D721Med (cell line): ENCODE measurements at places on chromosomes 12 and 14.

GRCh38 chr14:97264516-97265230 is 467.5 kb downstream of the VRK1 start:
- DNase-seq = no peak

DNA sequence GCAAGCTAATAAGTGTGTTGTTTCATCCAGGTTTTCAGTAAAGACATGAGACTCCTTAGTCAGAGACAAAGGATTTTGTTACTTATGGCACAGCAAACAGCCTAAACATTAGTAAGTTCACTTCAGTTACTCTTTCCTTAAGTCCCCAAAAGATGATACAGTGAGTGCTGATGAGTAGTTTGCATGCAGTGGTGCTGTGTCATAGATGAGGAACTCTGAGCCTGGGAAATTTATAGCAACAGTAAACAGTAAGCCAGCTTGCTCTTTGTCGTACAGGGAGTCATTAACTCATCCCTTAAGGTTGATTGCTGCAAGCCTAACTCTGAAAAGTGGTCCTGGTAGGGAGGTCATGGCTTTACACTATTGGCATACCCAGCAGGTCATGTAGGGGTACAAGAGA is 208.6 kb upstream of the OR4E1 start:
- no peak for DNase-seq

GRCh38 chr14:51871846-51872245 is 11.4 kb downstream of the GNG2 start:
- DNase-seq = no peak

DNA sequence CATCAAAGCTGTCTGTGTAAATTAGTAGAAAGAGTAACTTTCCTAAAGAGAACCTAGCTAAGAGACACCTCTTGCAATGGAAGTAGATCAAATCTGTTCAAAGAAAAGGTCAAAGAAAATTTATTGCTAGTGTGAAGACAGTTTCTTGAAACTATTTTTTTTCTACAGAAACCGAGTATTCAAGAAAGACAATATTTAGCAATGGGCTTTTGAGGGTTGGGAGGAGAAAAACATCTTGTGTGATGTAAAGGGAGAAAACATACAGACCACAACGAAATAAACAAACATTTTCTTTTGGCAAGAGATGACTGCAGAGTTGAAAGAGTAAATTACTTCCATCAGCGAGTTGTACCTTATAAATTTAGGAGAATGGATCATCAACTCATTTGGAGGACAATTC is 24.4 kb downstream of the NKX2-1 start:
- DNase-seq = no peak

GRCh38 chr12:88036353-88036965 is 7.3 kb upstream of the C12orf50 start:
- DNase-seq = no peak

DNA sequence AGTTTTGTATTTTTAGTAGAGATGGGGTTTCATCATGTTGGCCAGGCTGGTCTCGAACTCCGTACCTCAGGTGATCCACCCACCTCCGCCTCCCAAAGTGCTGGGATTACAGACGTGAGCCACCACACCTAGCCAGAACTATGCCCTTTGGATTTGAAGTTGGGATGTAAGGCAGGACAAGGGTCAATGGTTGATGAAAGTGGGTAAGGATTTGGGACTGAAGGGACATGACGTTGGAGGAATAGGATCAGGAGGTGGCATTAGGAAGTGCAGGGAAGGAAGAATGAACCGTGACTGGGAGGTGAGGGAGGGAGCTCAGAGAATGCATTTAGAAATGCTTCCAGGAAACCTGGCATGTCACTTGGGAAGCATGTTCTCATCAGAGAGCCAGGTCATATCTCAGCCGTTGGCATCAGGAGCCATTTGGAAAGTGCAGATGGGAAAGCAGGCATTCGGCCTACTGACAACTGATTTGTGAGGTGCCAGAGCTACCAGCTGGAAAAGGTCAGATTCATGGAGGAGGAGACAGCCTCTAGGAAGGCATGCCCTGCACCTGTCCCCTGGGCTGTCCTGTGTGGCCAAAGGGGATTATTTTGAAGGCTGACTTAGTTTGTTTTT is 2.2 kb downstream of the CRADD start:
- DNase-seq = no peak

- no peak for DNase-seq
These were observed 30.8 kb upstream of the CDK17 start for GRCh38 chr12:96431067-96431466.

DNA sequence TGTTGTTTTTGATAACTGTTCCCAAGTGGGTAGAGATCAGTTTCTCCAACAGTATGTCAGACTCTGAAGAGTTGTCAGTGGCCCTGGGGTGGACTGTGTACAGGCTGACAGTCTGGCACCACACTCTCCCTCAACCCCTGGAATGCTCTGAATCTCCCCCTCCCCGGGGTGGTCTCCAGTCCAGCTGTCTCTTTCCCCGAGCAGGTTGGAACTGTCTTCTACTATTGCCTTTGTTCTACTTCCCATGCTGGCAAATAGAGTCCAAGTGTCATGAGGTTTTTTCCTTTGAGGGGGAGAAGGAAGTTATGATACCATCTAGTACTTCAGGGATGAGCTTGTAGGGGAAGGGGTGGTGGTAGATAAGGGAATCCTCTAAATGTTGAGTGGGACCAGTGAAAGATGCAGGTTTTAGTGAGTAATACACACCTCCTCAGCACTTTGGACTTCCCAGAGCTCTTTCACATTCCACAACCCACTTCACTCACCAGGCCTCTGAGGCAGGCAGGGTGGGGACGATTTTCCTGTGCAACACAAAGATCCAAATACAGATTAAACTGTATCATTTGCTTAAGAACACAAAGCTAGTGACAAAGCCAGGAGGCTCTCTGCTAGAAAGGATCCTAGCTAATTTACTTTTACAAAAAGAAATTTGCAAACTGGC is 170.7 kb upstream of the GZMB start:
- no peak for DNase-seq

DNA sequence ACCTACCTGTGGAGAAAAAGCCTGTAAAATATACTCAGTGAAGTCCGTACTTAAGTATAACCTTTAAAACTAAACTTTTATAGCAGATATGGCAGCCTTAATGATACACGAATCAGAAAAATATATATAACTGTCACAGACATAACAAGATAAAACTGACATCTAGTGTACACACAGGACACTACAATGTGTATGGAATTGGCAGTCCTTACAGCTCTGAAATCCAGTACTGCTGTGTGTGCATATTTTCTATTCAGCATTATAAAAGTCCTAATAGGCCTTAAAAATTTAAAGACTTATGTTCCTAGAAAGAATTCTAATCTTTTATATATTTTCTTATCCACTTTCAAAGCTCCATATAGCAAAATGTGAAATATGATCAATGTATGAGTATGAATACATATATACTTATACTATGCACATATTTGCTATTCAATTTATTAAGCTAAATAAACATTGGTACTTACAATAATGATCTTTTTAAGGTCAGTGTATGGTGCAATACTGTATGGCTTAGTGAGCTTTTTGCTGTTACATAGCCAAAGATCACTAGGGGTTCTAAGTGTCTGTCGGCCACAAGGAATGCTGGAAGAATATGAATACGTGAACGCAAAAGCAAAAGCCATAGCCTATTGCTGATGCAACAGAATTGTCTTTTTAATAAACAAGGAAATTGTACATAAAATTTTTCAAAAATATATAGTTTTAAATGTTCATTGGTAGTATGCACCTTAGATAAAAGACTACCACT is 69.2 kb downstream of the C2CD5 start:
- no peak for DNase-seq

- DNase-seq = no peak
These were observed 10.3 kb downstream of the KRT75 start for GRCh38 chr12:52423661-52424500.

DNA sequence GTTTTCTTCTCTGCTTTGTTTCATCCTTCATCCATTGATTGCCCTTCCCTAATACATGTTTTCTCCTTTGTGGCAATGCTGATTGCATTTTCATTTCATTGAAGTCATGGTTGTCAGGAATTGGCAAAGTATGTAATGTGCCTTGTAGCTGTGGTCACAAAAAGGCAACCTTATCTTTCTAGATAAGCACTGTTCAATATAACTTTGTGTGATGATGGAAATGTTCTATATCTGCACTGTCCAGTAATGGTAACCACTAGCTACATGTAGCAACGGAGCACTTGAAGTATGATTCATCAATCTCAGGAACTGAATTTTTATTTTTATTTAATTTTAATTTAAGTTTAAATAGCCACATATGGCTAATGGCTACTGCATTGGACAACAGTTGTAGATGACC is 79.8 kb downstream of the PCNX1 start:
- no peak for DNase-seq

DNA sequence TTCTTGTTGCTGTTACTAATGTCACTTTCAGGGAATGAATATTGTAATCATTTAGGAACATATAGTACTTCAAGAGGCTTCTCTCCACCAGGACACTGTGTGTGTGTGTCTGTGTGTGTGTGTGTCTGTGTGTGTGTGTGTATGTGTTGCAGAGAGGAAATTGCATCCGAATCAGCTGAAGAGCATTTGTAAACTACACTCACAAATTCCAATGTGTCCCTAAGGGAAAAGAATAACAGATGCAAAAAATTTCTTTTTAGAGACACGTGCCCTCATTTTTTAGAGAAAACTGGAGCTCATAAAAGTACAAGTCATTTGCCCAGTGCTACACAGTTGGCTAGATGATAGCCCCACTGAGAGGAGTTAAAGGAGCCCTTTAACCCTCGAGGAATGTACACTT is 168.8 kb downstream of the ANO4 start:
- DNase-seq = no peak

- DNase-seq = no peak
These were observed 353.6 kb downstream of the TMTC2 start for GRCh38 chr12:83040339-83040738.

DNA sequence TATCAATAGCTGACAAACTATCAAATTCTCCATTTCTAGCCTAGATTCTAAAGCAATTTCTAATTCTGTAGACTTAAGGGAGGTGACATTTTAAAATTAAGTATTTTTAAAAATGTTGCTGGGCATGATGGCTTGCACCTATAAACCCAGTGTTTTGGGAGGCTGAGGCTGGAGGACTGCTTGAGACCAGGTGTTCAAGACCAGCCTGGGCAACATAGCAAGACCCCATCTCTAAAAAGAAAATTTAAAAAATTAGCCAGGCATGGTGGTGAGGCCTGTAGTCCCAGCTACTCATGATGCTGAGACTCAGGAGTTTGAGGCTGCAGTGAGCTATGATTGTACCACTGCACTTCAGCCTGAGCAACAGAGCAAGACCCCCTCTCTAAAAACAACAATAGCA is 15.1 kb downstream of the MGST1 start:
- DNase-seq = no peak

DNA sequence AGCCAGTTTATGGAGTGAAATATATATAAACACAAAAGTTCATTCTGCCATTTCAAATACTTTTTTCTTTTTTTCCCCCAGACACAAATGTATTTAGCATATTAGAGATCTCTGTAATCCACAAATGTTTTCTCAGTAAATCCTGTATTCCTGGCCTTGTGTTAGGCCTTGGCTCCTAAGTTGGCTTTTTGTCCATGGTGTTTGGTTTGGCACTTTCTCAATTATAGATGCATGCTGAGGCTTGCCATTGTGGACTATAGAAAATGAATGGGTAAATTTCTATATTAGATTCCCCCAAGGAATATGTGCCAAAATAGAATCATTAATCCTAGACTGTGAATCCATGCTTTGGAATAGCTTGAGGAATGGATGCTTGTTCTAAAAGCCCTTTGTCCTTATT is 17.0 kb downstream of the RIC8B start:
- DNase-seq = no peak

DNA sequence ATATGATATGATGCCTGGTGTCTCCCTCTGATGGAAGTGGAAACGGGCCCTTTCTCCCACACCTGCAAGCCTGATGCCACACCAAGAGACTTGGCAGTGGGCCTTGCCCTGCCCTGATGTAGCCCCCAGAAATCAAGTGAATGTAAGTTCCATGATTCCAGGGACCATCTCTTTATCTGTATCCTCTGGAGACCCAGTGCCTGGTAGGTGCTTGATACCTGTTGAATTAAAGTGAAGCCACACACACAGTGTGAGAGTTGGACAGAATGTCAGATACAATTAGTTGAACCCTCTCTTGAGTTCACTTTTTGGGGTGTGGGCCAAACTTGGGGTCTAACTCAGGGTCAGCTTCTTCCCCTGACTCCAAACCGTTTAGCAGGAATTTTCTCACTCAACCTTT is 4.8 kb upstream of the RAB35 start:
- DNase-seq = no peak

DNA sequence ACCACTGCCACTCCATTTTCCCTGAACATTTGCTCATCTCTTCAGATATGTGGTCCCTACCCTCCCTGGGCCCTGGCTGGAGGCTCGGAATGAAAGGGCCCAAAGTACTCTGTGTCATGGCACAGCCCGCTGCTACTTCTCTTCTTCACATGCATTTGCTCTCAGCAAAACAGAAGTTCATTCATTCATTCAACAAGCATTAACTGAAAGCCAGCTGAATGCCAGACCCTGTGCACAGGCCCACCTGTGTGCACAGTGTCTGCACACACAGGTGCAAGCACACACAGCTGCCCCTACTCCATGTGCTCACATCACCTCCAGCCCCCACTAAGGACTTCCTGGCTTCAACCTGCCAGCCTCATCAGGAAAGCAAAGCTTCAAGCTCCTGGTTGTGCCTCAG is 7.8 kb downstream of the WNT1 start:
- no peak for DNase-seq

DNA sequence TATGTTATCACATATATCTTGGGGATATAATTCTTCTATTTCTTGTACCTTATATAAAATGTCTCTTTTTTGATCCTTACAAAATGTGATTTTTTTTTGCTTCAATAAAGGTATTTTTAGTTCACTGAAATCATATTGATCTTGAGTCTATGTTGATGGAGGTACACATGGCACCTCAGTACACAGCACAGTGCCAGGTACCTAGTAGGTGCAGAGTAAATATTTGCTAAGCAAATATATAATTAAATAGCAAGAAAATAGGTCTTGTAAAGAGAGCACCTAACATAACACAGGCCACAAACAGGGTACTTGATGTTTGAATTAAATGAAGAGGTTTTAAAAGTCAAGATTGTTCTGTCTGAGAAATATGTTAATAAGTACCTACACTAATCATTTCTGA is 69.7 kb downstream of the CIT start:
- DNase-seq = no peak

- DNase-seq = no peak
These were observed 90.1 kb downstream of the DRAM1 start for GRCh38 chr12:101967506-101967905.

DNA sequence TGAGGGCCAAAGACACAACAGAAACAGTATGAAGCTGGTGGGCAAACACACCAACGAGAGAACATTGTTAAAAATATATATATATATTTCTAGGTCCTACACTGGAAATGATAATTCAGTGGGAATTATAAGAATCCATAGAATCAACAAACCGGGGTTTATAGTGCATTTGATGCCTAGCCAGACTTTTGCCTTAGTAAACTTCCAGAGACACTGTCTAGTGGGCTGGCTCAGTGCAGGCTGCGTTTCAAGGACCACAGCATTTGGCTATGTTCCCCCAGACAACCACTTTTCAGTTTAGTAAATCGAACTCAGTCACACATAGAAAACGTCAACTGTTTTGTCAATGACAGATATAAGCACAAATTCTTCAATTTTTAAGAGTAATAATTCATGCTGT is 41.9 kb downstream of the SLC38A4 start:
- DNase-seq = no peak
